Amniotic epithelial cell (primary cell): ENCODE measurements at places on chromosomes 16 and 17.

- DNase-seq = peak; percentile 76
These were observed 236.3 kb downstream of the SEC14L1 start for GRCh38 chr17:77376795-77377709.

- DNase-seq = no peak
These were observed 74.4 kb downstream of the RPH3AL start for GRCh38 chr17:278055-278675.

GRCh38 chr16:88943131-88943664 lies 33.8 kb downstream of the CBFA2T3 start:
- no peak for DNase-seq

GRCh38 chr16:74575175-74575806 lies 31.6 kb downstream of the GLG1 start:
- no peak for DNase-seq

GRCh38 chr16:79628501-79628975 lies 28.0 kb upstream of the MAF start:
- peak; percentile 76 for DNase-seq

- DNase-seq = peak; percentile 23
These were observed 40.6 kb downstream of the GOSR1 start for GRCh38 chr17:30517786-30518185.

DNA sequence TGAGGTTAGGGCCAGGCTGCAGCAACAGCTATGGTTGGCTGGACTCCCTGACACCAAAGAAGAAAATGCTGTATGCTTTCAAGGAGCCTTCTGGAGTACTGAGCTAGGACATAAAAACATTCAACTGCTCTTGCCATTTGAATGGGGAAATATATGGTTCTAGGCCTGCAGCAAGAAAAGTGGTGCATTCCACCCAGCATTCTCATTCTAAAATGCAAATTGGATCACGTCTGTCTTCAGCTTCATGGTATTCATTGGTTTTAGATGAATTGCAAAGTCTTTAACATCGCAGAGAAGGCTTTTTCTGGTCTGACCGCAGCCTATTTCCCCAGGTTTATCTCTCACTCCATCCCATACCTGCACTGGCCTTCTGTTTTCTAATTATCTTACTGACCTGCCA lies 27.1 kb upstream of the SOX9 start:
- no peak for DNase-seq

GRCh38 chr16:68079626-68080344 lies 5.4 kb upstream of the NFATC3 start:
- DNase-seq = peak; percentile 84

- DNase-seq = peak; percentile 46
These were observed 487 bp downstream of the C17orf67 start for GRCh38 chr17:56833057-56833808.

DNA sequence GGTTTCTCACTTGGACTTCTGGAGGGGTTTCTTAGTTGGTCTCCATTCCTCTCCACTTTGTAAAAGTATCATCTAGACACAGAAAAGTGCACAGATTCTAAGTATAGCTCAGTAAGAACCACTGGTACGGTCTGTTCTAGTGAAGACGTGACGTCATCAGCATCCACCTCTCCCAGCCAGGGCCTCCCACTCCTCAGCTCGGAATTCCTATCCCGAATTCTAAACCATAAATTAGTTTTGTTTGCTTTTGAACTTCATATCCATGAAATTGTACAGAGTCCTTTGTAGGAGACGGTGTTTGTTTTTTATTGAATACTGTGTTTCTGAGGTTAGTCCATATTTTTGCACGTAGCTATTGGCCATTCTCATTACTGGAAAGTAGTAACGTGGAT lies 25.5 kb downstream of the FOXK2 start:
- DNase-seq = peak; percentile 92

- DNase-seq = peak; percentile 93
These were observed at the start of gene GOSR1 for GRCh38 chr17:30477083-30477773. Gene GOSR1 (plus strand): TSS chr17:30477408. CDS start chr17:30477434, 26 bp downstream.

DNA sequence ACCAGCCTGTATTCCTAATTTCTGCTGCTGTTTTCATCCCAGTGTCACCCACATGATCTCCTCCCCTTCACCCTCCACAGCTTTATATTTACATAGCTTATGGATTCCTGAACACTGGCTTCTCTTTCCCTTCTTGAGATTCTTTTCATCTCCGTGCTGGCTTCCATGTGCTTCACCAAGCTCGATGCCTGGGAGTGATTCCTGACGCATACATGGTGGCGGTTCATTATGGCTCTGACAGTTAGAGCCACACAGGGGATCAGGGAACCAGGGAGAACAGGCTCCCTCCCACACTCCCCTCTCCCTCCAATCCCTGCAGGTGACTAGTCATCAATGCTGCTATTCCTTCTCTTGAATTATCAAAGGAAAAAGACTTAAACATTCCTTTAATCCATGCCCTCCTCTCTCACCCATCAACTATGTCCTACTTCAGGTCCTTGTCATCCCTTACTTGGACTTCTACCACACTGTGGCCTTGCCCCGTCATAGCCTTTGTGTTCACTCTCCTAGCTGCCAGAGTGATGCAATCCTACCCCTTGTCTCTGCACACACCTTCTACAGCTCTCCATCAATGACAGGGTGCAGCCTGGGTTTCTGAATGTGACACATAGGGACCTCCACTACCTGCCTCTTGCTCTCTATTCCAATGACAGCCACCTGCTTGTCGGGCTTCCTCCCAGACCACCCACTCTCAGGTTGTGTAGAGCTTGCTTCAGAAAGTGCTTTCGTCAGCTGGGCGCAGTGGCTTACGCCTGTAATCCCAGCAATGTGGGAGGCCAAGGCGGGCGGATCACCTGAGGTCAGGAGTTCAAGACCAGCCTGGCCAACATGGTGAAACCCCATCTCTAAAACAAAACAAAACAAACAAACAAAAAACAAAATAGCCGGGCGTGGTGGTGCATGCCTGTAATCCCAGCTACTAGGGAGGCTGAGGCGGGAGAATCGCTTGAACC lies 43.6 kb downstream of the MYH13 start:
- no peak for DNase-seq

DNA sequence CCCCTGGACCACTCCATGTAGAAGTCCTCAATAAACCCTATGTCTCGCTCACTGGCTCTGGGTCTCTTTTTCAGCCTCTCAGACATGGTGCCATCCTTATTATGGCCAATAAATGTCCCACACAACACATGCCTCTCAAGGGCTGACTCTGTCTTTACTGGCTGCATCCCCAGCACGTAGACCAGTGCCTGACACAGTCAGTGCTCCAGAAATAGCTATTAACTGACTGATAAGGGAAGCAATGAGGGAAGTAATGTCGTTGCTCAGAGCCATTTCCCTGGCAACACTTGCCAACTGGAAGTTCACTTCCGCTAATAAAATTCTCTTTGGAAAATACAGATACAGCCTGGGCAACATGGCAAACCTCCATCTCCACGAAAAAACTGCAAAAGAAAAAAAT lies 19.1 kb upstream of the APOH start:
- no peak for DNase-seq

DNA sequence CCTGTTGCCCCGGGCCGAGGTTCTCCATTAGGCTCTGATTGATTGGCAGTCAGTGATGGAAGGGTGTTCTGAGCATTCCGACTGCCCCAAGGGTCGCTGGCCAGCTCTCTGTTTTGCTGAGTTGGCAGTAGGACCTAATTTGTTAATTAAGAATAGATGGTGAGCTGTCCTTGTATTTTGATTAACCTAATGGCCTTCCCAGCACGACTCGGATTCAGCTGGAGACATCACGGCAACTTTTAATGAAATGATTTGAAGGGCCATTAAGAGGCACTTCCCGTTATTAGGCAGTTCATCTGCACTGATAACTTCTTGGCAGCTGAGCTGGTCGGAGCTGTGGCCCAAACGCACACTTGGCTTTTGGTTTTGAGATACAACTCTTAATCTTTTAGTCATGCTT lies 74.2 kb downstream of the HAPSTR1 start:
- no peak for DNase-seq

GRCh38 chr16:31331807-31332301 lies 23.1 kb upstream of the ITGAX start:
- no peak for DNase-seq

DNA sequence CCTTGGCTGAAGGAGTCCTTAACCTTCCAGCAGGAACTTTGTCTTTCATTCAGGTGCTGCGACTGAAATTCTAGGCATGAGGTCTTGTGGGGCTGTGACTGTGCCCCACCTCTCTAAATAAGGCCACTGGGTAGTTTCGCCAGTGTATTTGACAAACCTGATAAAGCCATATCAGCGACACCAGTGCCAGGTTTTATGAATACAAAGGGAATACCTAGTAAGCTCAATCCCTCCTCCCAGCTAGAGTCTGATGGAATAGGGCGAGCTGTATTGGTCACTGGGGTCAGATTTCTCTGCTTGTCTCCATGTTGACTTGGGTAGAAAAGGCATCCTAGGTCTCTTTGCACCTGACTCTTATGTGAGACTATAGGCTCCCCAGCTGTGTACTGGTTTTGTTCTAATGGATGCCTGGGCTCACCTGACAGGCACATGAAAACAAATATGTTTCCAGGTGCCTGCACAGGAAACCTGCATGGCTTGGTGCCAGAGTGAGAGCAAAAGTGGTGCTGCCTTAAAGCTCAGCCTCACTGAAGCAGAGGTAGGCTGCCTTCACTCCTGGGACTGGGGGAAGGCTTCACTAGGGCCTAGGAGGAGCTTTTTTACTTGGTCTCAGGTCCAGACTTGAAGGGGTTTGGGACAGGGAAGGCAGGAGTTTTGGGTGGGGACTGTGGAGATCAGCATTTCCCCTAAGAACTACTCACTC lies 8.3 kb downstream of the SLC7A6 start:
- DNase-seq = no peak

- DNase-seq = peak; percentile 89
These were observed 32.8 kb downstream of the DNAH2 start for GRCh38 chr17:7750321-7750821.

DNA sequence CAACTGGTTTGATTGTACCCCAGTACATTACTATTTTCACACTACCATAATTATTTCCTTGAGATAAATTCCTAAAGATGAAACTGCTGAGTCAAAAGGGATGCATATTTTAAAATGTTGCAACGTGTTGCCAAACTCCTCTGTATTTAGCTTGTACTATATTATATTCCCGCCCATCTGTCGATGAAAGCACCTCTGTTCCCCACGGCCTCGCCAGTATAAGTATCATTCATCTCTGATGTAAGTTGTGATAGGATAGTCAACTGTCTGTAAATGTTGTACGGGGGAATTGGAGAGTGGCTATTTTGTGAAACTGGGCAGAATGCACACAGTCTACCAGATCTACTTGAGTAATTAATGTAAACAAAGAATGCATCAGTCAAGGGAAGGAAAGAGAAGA lies 47.7 kb upstream of the TNRC6A start:
- peak; percentile 81 for DNase-seq

DNA sequence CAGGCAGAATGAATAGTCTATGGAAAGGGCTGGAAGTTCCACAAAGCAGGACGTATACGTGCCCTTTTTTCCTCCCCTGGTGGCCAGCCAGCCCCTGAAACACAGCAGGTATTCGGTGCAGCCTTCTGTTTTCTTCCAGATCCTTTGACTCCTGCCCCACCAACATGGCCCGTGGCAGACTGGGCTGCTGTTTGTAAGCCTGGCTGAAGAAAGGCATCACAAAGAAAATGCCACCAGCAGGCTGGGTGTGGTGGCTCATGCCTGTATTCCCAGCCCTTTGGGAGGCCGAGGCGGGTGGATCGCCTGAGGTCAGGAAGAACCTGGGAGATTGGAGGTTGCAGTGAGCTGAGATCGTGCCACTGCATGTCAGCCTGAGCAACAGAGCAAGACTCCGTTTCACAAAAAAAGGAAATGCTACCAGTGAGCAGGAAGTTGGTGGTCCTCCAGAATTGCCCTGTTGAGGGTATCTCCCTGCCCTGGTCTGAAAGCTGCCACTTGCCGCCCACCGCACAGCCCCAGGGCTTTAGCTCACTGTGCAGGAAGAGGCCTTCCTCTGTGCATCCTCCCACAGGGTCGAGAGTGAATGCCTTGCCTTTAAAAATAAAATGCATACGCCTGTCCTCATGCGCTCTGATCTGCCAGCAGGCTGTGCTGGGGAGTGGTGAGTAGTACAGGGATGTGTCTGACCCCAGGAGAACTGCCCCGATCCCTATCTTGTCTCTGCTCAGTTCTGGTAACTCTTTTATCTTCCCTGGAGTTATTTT lies 587.7 kb downstream of the MAF start:
- DNase-seq = no peak

- peak; percentile 74 for DNase-seq
These were observed 21.0 kb downstream of the CYB5D2 start for GRCh38 chr17:4163951-4164350.

GRCh38 chr17:50739098-50739497 lies 19.7 kb downstream of the LUC7L3 start:
- DNase-seq = no peak

DNA sequence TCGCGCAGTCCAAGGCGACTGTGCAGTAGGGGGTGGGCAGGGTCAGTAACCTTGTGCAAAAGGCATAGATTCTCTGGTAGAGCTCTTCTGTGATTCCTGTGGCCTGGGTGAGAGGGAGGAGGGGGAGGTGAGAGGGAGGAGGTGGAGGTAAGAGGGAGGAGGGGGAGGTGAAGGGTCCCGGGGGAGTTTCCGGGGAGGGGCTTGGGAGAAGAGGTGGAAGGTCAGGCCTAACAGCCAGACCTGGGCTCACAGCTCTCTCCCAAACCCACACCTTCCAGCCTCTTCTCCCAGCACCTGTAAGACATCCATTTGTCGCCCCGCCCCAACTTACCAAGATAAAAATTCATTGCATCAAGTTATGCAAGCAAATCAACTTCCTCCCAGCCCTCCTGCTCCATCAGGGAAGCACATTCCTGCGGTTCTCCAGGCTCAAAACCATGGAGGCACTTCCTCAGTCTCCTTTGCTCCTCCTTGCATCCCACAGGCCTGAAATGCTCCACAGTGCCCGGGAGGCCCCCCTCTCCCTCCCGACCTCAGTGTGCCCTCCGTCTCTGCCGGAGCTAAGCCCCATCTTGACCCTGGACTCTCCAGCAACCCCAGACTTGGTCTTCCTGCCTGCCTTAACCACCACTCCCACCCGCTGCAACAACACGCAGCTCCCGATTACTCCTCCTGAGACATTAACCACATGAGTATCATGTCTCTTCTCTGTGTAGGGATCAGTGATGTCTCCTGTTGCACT lies 30.5 kb downstream of the PIK3R6 start:
- DNase-seq = no peak

- no peak for DNase-seq
These were observed 940.4 kb downstream of the KCNJ2 start for GRCh38 chr17:71109697-71110096.

GRCh38 chr16:62194828-62195227 lies 158.6 kb upstream of the CDH8 start:
- DNase-seq = no peak
